Caco-2 (cell line): ENCODE measurements at places on chromosomes 13 and 19. TPM values are rescaled to one million over a fixed set of nuclear protein-coding genes. Genes with fewer than 3 reads are reported as not detected.

- no peak within 1 kb of the TSS for H3K4me3 ChIP-seq
- H3K4me1 ChIP-seq = no peaks in the 10 kb centered on the region
- no peak within 1 kb of the TSS for H3K27ac ChIP-seq
- no peaks in the 10 kb centered on the region for H3K27me3 ChIP-seq
Observed at GRCh38 chr13:77918391-77919245, at the start of gene EDNRB. TSS of gene EDNRB (minus strand) at chr13:77918831. CDS start at chr13:77918573, 258 bp downstream.

- H3K36me3 ChIP-seq = no peaks in the 10 kb centered on the region
- H3K4me3 ChIP-seq = peak overlapping the region; percentile 64
- peak overlapping the region; percentile 99 for H3K27ac ChIP-seq
- H3K4me1 ChIP-seq = no peaks in the 10 kb centered on the region
- DNase-seq = no peak
Observed at GRCh38 chr19:13794398-13794756, 866 bp upstream of the ZSWIM4 start.

GRCh38 chr13:67515895-67516294 is 285.8 kb upstream of the PCDH9 start:
- no peaks in the 10 kb centered on the region for H3K36me3 ChIP-seq
- DNase-seq = no peak
- H3K27me3 ChIP-seq = no peaks in the 10 kb centered on the region
- no peak overlapping the region for H3K27ac ChIP-seq

The FXYD7 gene
- not detected in 2 replicates for total RNA-seq

The PNMA8A gene
- not detected in 2 replicates for total RNA-seq

The POU4F1 gene
- total RNA-seq = 7.3 and 8.1 TPM in 2 replicates

- no peaks in the 10 kb centered on the region for H3K27me3 ChIP-seq
- no peaks in the 10 kb centered on the region; the same call in 1 of the 2 replicates for H3K36me3 ChIP-seq
- no peak overlapping the region for H3K4me3 ChIP-seq
- H3K4me1 ChIP-seq = no peaks in the 10 kb centered on the region
Observed at GRCh38 chr13:109389892-109390345, 396.5 kb downstream of the IRS2 start.

The SIGLEC12 gene
- total RNA-seq = not detected in 2 replicates

- no peak for DNase-seq
- H3K27me3 ChIP-seq = no peaks in the 10 kb centered on the region
- no peak overlapping the region for H3K27ac ChIP-seq
- H3K36me3 ChIP-seq = peaks cover 12% of the 10 kb centered on the region
- H3K4me3 ChIP-seq = no peak overlapping the region
Observed at GRCh38 chr19:34375598-34375997, 10.6 kb downstream of the GPI start.

DNA sequence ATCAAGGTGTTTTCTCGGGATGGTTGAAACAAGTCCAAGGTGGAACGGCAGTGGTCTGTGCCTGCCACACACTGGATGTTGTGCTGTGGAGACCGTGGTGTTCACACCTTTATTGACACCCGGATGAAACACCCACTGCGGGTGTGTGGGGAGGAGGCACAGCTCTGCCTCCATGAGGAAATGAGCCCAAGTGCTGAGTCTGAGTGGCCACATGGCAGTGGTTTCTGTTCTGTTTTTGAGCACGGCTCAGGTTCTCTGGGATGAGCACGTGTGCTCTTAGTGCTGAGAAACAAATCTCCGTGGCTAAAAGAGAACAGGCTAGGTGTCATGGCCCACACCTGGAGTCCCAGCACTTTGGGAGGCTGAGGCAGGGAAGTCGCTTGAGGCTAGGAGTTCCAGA is 29.5 kb downstream of the UPF1 start:
- no peak overlapping the region for H3K4me3 ChIP-seq
- H3K27ac ChIP-seq = no peak overlapping the region
- no peaks in the 10 kb centered on the region for H3K4me1 ChIP-seq
- peaks cover 6% of the 10 kb centered on the region for H3K36me3 ChIP-seq
- no peaks in the 10 kb centered on the region for H3K27me3 ChIP-seq

DNA sequence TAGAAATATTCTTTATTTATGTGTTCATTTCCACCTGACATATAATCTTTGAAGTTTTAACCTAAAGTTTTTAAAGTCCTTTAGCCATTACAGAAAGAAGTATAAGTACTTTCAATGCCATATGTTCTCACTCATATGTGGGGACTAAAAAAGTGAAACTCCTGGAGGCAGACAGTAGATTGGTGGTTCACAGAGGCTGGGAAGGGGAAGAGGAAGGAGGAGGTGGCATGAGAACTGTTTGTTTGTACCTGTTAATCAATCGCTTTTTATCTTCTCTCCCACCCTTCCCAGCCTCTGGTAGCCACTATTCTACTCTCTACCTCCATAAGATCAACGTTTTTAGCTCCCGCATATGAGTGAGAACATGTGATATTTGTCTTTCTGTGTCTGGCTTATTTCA is 131.1 kb downstream of the MYO16 start:
- H3K4me1 ChIP-seq = no peaks in the 10 kb centered on the region
- DNase-seq = no peak
- no peak overlapping the region for H3K27ac ChIP-seq
- H3K4me3 ChIP-seq = no peak overlapping the region
- no peaks in the 10 kb centered on the region for H3K36me3 ChIP-seq

GRCh38 chr13:64688893-64689677 is 2541.1 kb downstream of the PCDH9 start:
- no peaks in the 10 kb centered on the region for H3K36me3 ChIP-seq
- no peaks in the 10 kb centered on the region for H3K4me1 ChIP-seq
- no peak overlapping the region for H3K4me3 ChIP-seq
- H3K27ac ChIP-seq = no peak overlapping the region
- DNase-seq = no peak

The FARP1 gene
- 189 and 208 TPM in 2 replicates for total RNA-seq

The OR7E24 gene
- total RNA-seq = not detected in 2 replicates

DNA sequence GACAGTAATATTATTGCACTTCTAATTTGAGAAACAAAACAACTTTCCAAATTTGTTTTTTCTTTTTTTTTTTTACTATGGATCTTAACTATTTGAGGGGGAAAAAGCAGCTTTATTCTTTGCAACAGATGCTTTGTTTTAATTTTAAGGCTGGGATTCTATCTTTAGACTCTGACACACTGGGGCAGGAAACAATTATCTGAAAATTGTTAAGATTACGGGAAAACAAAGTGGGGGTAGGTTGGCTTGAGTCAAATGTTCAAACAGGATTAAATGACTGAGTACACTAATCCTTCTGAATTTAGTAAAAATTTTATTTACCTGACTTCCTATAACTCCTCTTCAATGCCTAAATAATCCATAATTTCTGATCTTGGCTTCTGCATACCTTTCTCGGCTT is 543.2 kb downstream of the SLITRK6 start:
- no peak overlapping the region for H3K27ac ChIP-seq
- no peaks in the 10 kb centered on the region for H3K36me3 ChIP-seq
- no peak for DNase-seq
- no peaks in the 10 kb centered on the region for H3K4me1 ChIP-seq

The KLHL1 gene
- not detected in 2 replicates for total RNA-seq

DNA sequence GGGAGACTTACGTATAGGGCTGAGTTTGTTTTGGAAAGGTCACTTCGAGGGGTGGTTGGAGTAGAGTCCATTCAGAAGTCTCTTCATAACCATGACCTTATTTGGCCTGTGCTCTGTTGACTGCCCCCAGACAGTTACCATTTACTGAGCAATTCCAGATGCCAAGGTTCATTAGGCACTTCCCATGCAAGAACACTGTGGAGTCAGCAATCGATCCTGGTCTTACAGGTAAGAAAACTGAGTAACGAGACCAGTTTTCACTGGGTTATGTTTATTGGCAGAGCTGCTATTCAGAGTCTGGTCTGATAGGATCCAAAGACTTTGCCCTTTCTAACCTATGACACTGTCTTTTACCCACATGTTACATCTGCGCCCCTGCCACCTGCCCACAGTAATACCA is 134.7 kb downstream of the MTUS2 start:
- H3K4me1 ChIP-seq = no peaks in the 10 kb centered on the region
- H3K36me3 ChIP-seq = no peaks in the 10 kb centered on the region
- no peak overlapping the region for H3K27ac ChIP-seq
- no peak overlapping the region for H3K4me3 ChIP-seq
- DNase-seq = no peak
- no peaks in the 10 kb centered on the region for H3K27me3 ChIP-seq

- H3K27me3 ChIP-seq = no peaks in the 10 kb centered on the region
- no peak overlapping the region for H3K4me3 ChIP-seq
- H3K27ac ChIP-seq = no peak overlapping the region
- H3K4me1 ChIP-seq = no peaks in the 10 kb centered on the region
- DNase-seq = no peak
Observed at GRCh38 chr13:51740698-51741097, 63.3 kb downstream of the DHRS12 start.

The CYSLTR2 gene
- total RNA-seq = not detected in 2 replicates

DNA sequence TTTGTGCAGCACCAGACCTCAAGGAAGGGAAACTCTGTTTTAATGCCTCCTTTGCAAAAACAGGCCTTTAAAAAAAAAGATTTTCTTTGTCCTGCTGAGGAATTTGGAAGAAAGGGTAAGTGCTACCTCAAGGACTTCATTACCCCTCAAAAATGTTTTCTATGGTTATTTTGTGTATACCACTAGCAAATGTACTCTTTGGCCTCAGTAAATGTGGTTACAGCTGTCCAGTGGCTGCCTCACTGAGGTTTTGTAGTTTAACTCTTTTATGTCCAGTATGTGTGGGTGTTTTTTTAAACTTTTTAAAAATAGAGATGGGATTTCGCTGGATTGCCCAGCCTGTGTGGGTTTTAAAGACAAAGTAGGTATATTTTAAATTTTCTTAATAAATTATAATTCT is 42.2 kb upstream of the TSC22D1 start:
- DNase-seq = no peak
- H3K4me3 ChIP-seq = no peak overlapping the region
- no peaks in the 10 kb centered on the region for H3K27me3 ChIP-seq
- H3K27ac ChIP-seq = no peak overlapping the region
- no peaks in the 10 kb centered on the region for H3K36me3 ChIP-seq

GRCh38 chr13:28137596-28137995 is 749 bp upstream of the PAN3 start:
- H3K36me3 ChIP-seq = no peaks in the 10 kb centered on the region
- peak overlapping the region; percentile 93 for H3K4me3 ChIP-seq
- no peaks in the 10 kb centered on the region for H3K27me3 ChIP-seq

The C13orf46 gene
- not detected in 2 replicates for total RNA-seq

The SIGLEC8 gene
- not detected in 2 replicates for total RNA-seq

- peak; percentile 13 for DNase-seq
- H3K36me3 ChIP-seq = no peaks in the 10 kb centered on the region
- H3K27me3 ChIP-seq = no peaks in the 10 kb centered on the region
- no peaks in the 10 kb centered on the region for H3K4me1 ChIP-seq
- no peak overlapping the region for H3K27ac ChIP-seq
- H3K4me3 ChIP-seq = no peak overlapping the region
Observed at GRCh38 chr19:8262431-8262830, 45.7 kb downstream of the CD320 start.

GRCh38 chr19:47762615-47763308 is 15.7 kb upstream of the SELENOW start:
- H3K4me1 ChIP-seq = no peaks in the 10 kb centered on the region
- peaks cover 7% of the 10 kb centered on the region for H3K36me3 ChIP-seq
- no peak for DNase-seq
- H3K27ac ChIP-seq = no peak overlapping the region
- no peaks in the 10 kb centered on the region for H3K27me3 ChIP-seq

DNA sequence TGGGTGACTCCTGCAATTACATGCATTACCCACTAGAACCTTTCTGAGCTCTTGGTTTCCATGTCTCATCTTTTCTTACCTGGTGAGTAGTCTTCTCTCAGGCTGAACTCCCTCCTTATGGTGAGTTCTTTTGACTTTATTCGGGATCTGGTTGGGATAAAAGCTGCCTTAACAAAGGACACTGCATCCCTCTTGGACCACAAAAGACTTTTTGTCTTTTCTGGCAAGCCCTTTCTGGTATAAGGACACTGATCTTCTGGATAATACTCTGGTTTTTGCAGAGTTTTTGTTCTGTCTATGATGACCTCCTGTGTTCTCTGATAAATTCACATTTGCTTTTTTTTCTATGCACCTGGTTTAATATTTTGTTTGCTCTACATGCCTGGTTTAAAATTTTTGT is 66.7 kb downstream of the SLITRK1 start:
- no peaks in the 10 kb centered on the region for H3K36me3 ChIP-seq
- DNase-seq = no peak
- H3K4me1 ChIP-seq = no peaks in the 10 kb centered on the region
- no peaks in the 10 kb centered on the region for H3K27me3 ChIP-seq
- no peak overlapping the region for H3K4me3 ChIP-seq
- H3K27ac ChIP-seq = no peak overlapping the region

The SHISA7 gene
- total RNA-seq = not detected in 2 replicates

DNA sequence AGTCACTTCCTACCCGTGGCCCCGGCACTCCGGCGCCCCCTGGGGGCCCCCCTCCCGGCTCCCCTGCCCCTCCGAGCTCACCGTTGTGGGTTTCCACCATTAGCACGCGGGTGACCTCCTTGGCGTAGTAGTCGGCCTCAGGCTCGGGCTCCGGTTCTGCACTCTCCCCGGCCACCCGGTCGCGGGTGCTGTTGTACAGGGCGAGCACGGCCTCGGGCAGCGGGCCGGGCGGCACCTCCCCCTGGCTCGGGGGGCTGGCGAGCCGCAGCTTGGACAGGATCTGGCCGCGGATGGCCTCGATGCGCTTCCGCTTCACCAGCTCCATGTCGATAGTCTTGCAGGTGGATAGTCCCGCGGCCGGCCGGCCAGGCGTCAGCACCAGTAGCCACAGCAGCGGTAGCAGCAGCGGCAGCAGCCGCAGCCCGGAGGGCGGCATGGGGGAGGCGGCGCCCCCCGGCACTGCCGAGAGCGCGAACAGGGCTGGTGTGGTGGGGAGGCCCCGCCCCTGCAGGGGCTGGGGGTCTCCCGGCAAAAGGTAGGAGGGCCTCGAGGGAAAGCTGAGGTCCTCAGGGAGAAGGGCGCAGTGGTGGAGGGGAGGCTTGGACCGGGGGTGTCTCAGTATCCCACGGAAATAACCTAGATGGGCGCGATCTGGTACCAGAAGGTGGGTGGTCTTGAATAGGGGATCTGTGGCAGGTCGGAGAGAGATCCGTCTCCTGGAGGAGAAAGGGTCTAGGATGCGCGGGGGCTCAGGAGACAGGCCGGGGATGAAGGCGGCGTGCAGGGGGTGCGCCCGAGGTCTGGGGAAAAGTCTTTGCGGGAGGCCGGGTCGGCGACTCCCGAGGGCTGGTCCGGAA is 885 bp downstream of the TGFB1 start:
- DNase-seq = peak; percentile 83
- H3K27me3 ChIP-seq = no peaks in the 10 kb centered on the region; the same call in 1 of the 2 replicates
- H3K4me1 ChIP-seq = peaks cover 4% of the 10 kb centered on the region; the same call in 1 of the 2 replicates
- peak overlapping the region; percentile 21 for H3K27ac ChIP-seq

The MYH14 gene
- total RNA-seq = 78.3 and 89.8 TPM in 2 replicates

- H3K4me3 ChIP-seq = no peak overlapping the region
- no peak for DNase-seq
Observed at GRCh38 chr19:15758379-15758778, 20.6 kb downstream of the OR10H3 start.

The KIR2DL3 gene
- total RNA-seq = not detected in 2 replicates

The C3 gene
- total RNA-seq = 19.3 and 21.7 TPM in 2 replicates

The CCDC8 gene
- 0.18 and 0.37 TPM in 2 replicates for total RNA-seq

The TEX29 gene
- total RNA-seq = 0.39 TPM in 1 of 2 replicates, not detected in the other

DNA sequence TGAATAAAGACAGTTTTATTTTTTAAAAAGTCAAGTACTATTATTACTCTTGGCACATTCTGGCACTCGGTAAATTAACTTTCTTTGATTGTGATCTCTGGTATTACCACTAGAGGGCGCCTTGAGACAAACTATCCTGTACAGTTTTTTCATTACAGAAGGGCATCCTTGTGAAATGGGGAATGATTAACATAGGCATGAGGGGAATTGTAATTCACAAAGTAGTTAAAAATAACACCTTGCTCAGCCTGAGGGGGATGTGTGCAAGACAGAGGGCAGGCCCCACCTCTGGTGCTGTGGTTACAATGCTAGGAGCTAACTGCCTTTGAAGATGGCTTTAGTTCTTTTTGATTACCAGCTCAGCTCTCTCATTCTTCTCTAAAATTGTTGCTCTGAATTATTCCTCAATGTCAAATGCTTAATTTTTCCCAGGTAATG is 24.2 kb upstream of the C1QTNF9B start:
- H3K4me1 ChIP-seq = no peaks in the 10 kb centered on the region; the same call in 1 of the 2 replicates
- no peak for DNase-seq
- H3K27ac ChIP-seq = no peak overlapping the region
- no peaks in the 10 kb centered on the region for H3K36me3 ChIP-seq
